Stimulated activated CD8-positive, alpha-beta memory T cell treated with anti-CD3 and anti-CD28 coated beads, Interleukin-4, amount 100 ng/mL, for 1 hour (primary cell): ENCODE measurements at places on chromosomes 1 and 21.

- no peak for DNase-seq
These were observed 182.3 kb upstream of the GREM2 start for GRCh38 chr1:240794046-240794843.

DNA sequence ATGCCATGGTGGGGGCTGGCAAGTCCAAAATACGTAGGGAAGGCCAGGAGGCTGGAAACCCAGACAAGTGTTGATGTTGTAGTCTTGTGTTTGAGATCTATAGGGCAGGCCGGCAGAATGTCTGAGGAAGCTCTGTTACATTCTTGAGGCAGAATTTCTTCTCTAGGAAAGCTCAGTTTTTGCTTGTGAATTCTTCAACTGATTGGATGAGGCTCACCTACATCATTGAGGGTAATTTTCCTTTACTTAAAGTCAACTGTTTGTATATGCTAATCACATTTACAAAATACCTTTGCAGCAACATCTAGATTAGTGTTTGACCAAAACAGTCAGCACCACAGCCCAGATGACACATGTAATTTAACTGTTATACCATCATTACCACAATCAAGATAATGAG lies 37.0 kb downstream of the PATJ start:
- no peak for DNase-seq

DNA sequence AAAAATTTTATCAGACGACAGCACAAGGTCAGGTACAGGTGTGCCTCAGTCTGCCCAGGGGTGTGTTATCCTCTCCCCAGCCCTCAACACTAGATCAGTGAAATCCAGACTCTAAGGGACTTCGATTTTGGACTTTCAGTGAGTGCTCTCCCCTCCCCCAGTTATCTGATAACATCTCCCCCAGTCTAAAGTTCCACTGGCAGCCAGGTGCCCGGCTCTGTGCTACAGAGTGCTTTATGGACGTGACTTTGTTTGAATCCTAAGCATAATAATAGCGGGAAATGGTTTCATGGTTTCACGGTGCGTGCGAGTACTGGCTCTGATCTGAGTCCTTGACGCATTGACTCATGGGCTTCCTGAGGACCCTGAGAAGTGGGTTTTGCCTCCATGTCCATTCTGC lies 3.2 kb downstream of the SPSB1 start:
- no peak for DNase-seq

DNA sequence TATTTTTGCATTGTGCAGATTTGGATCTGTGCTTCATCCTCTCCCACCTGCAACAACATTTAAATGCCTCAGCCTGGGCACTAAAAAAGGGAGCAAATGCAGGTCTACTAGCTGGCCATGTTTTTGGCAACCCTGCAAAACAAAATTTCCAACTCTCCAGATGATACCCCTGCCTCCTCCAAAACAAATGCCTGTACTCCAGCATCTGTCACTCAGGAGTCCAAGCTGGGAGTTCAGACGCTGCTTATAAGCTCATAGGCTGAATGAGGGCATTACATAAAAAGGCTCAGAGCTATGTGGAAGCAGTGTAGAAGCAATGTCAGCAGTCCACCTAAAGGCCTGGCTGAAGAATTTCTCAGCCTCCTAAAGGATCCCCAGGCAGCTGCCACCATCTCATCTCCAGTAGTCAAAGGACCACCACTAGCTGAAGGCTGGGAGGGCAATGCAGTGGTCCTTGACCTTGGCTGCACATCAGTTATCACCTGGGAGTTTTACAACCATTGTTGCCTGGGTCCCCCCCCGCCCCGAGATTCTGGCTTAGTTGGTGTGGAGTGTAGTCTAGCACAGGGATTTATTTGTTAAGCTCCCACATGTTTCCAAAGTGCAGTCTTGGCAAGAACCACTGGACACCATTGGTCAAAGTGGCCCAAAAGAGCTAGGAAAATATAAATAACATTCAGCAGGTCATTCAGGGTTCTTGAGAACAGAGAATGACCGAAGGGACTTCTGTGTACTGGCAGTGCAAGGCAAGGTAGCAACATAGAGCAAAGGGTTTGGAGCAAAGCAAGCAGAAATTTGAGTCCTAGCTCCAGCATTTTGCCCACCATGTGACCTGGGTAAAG lies 57.2 kb downstream of the ITPKB start:
- DNase-seq = no peak

- no peak for DNase-seq
These were observed at the start of gene CLDN19 for GRCh38 chr1:42739753-42740700. TSS of gene CLDN19 (minus strand) at chr1:42740236. CDS start at chr1:42740063, 173 bp downstream.

DNA sequence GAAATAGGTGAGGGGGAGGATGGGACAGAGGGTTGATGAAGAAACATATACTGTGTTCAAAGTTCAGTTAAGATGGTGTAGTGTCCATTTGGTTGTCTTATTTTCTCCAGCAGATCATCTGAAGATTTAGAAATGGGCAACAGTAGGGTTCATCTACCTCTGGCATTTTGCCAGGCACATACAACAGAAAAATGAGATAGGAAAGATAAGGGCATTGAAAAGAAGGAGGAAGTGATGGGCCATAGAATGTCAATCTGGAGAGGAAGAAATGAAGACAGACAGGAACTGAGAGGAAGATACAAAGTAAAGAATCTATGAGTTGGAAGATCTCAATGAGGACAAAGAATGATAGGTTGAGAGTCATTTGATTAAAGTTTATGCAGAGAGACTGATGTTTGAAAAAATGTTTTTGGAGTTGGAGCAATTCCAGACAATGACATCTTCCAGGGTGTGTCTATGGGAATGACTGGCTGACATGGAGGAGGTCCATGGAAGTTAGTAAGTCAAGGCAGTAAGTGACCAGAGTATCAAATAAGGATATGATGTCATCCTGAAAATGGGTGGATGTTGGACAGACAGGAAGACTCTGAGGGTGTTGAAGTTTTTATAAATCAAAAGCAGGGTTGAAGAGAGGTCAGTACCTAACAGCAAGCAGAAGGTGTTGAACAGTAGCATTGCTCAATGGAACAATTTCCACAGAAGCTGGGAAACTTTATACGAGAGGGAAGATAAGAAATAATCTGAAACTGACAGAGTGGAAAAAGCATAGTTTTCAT lies 18.7 kb upstream of the CD55 start:
- DNase-seq = no peak

DNA sequence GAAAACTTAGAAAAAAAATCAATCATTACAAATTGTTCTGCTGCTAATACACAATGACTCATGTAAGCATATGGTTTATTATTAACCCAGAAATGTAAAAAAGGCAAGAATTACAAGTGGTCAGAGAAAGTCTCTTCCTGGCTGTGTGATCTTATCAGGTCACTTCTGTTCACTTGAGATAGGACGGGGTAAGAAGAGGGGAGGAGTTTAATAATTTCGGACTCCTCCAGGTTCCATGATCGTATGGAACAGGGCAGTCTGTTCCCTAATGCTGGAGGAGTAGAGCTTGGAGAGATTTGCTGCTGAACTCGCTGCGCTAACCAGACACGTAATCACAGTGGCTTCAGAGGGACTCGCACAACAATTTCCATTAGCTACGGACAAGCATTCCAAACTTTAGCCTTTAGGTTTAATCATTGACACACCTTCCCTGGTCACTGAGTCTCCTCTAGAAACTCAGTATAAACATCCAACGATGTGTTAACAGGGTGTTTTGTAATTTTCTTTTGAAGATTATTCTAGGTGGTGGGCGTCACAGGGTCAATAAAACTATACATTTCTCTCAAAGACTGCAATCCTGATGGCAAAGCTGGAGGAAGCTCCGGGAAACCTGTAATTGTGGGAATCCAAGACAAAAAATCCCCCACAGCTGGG lies 1.3 kb downstream of the CRYZ start:
- no peak for DNase-seq

GRCh38 chr21:28099001-28099705 lies 893.5 kb downstream of the LTN1 start:
- DNase-seq = no peak

DNA sequence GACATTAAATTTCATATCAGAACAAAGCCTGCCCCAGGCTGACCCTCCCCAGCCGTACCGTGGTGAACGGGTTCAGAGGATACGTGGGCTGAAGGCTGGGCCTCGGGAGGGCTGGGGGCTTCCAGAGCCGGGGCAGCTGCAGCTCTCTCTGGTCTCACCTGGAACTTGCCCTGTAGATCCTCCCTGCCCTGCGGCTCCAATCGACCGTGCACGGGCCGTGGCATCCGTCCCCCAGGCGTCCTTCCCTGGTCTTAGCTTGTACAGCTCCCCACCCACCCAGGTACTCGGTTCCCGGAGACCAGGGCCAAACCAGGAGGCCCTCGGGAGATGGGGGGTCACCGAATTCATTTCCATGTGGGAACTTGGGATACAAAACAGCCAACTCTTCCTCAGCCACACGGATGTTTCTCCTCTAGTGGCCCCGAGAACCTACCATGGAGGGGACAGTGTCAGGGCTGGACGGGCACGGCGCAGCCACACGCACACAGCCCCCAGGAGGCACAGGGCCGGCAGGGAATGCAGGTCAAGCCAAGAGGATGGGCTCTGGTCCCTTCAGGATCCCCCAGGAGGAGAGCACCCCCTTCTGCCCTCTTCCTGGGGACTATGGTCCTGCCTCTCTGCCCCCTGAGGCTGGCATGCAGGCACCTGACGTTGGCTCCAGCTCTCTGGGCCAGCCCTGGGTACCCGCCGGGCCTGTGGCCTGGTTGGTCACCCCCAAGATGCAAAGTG lies 3.1 kb downstream of the B3GALT6 start:
- no peak for DNase-seq
